ELF-1 (cell line): ENCODE measurements at places on chromosomes 5 and 9.
A peak's percentile ranks its signal among the peaks of the same experiment; 100 is the strongest.

- no peak for DNase-seq
Measured at GRCh38 chr5:67873935-67874334, 341.6 kb upstream of the PIK3R1 start.

DNA sequence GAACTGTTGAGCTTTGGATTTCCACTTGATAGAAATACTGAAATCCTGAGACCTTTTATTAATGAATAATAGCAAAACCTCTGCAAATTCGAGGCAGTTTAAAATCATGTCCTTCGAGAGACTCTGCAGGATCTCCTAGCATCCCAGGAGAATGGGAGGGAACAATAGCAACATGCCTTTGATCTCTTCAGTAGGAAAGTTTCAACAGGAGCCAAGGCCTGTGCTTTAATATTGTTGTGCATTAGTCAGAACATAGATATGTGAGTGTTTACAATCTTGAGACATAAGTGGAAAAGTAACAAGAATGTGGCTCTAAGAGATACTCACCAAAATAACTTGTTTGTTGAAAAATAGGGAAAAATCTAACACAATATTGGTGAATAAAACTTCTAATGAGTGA, 83.3 kb upstream of the LHFPL2 start:
- DNase-seq = no peak

DNA sequence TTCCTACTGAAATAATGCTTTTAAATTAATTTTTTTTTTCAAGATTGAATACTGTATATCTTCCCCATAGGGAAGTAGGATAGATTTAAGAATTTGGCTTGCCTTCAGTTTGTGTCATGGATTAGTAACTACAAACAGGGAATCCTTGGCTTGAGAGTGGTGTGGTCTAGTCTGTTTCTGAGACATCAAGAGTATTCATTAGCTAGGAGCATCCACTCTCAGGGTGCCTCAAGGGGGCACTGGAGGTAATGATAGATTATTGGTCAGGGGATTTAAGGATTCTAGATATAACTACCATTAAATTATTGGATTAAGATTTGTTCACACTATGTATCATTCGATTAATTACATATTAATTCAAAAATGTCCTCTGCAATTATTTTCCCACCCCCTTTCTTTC, 91.8 kb upstream of the TXNDC8 start:
- DNase-seq = no peak

DNA sequence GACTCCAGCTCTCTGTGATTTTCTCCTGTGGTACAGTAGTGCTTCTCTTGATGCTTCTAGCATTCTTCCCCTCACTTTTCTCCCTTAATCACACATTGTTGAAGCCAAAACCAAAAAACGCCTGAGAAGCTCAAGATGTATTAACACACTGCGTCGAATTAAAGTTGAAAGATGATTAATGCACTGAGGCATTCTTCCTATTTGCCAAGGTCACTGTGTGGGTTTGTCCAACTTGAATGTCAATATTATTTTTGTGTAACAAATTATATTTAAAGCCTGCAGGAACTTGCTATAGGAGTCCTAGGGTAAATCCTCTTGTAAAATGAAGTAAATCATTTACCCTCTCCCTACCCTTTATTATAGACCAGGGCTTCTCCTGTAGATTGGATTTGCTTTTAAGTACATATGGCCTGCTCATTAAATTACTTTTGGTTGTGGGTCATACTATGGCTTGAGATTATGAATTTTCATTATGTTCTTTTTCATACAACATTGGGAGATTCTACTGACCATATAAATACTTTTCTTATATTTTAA, 68.1 kb downstream of the GDA start:
- no peak for DNase-seq

GRCh38 chr9:18299449-18299848, 174.5 kb upstream of the ADAMTSL1 start:
- no peak for DNase-seq

- DNase-seq = no peak
Measured at GRCh38 chr5:119070578-119070827, 384 bp upstream of the DMXL1 start.

- DNase-seq = peak; percentile 30
Measured at GRCh38 chr9:70389621-70390266, 24.7 kb downstream of the KLF9 start.

- DNase-seq = no peak
Measured at GRCh38 chr5:17769277-17769676, 135.0 kb downstream of the TAF11L14 start.

GRCh38 chr5:123455640-123456039, 32.4 kb upstream of the CEP120 start:
- DNase-seq = no peak

- peak; percentile 50 for DNase-seq
Measured at GRCh38 chr9:38641985-38642864, 21.8 kb upstream of the ANKRD18A start.

DNA sequence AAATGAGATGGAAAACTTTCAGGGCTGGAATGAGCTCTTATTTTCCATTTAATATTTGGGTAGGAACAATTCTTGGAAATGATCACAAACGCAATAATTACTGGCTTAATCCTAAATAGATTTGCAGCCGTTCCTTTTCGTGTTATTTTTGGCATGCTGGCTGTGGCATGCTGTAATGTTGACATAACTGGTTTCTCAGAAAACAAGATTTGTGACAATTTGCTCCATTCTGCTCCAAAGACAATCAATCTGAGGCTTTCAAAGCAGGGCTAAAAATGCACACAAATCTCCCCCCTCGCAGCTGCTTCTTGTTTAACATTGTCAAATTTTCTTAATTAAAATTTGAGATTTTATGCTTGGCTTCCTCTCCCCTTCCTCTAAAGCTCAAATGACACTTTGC, 151.2 kb downstream of the TTC39B start:
- DNase-seq = no peak

- DNase-seq = no peak
Measured at GRCh38 chr5:108788142-108788541, 40.4 kb downstream of the FER start.

DNA sequence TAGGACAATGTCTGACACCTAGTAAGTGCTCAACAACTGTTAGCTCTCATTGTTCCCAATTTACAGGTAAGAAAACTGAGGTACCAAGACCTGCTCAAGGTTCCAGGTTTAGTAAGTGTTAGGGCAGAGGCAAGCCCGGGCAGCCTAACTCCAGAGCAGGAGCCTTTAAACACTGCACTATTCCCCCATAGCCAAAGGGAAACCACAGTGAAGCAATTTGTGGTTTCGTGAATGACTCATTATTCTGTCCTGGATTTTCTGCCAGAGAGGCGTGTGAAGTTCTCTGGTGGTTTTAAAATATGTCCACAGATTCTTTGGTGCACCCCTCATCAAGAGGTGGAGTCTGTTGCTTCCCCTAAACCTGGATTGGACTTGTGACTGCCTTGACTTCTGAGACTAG, 1.0 kb upstream of the MCC start:
- peak; percentile 11 for DNase-seq

- DNase-seq = peak; percentile 42
Measured at GRCh38 chr5:133354323-133355185, 257.8 kb downstream of the FSTL4 start.

GRCh38 chr9:109894921-109895758, 115.1 kb downstream of the PALM2AKAP2 start:
- DNase-seq = no peak

GRCh38 chr5:135230251-135230925, 168.6 kb downstream of the MACROH2A1 start:
- DNase-seq = no peak

DNA sequence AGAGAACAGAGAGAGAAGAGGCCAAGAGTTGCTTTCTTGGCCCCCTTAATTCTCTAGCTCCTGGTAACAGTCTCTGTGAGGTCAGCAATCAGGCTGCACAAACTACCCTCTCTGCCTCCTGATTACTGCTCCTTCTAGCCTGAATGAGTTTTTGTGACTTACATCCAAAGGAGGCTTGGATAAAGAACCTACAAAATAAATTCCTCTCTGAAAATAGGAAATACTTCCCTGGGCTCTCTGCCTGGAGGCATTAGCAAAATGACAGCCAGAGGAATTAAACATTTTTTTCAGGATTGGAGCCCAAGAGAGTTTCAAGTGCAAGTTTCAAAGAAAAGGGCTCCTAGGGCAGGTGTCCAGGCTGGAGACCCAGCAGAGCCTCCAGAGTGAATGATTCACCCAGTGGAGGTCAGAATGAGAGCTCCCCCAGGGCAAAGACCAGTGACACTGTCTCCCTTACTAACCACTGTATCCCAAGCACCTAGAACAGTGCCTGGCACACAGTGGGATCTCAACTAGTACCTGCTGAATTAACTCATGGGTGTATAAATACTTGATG, 162.5 kb downstream of the SPOCK1 start:
- no peak for DNase-seq

DNA sequence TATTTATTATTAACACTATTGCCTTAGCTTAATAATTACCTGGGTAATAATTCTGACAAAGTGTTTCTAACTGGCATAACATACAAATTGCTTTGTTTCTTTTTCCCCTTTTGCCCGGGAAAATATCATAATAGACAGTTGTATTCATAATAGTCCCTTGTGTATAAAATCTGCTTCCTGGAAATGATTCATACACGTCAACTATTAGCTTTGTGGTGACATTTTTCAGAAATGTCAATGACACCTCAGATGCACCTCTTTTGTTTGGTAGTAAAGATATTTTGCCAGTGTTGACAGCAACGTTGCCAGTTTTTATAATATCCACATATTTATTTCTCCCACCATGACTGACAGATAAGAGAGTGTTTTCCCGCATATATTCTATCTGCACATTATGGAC, 73.0 kb downstream of the RASEF start:
- DNase-seq = no peak

DNA sequence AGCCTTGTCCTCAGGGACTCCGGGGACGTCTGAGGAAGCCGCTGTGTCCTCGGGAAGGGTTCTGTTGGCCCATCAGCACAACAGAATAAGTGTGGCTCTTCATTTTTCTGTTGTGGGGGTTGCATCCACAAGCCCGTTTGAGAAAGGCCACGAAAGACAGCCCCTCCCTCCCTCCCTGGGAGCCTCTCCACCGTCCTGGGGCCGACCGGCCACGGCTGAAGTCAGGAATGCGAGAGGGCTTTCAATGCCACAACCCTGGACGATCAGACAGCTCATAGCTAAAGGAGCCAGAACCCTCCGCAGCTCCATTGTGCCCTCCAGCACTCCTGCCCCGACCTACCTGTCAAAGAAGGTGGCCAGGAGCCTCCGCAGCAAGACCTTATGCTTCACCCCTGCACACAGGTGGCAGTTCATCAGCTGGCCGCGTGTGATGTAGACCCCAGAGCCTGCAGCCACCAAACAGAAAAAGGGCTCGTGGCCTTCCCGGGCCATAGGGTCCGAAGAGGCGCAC, 52.4 kb upstream of the UBAC1 start:
- DNase-seq = no peak

- DNase-seq = peak; percentile 18
Measured at GRCh38 chr5:43192558-43193180, 644 bp downstream of the NIM1K start.

DNA sequence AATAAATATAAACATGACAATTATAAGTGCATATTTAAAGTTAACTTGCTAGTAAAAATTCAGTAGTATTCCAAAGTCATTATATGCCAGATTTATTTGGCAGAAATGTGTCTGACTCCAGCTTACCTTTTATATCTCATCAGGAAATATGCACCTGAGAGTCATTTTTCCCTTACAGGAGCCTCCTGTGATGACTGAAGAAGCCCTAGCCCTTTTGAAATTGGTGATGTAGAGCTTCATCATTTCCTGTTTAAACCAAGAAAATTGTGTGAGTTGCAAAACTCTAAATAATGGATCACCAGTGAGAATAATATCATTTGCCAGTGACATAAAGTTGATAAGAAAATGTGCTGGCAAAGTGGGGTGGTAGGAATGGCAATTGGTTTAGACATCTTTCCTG, 42.1 kb upstream of the CTNND2 start:
- no peak for DNase-seq

DNA sequence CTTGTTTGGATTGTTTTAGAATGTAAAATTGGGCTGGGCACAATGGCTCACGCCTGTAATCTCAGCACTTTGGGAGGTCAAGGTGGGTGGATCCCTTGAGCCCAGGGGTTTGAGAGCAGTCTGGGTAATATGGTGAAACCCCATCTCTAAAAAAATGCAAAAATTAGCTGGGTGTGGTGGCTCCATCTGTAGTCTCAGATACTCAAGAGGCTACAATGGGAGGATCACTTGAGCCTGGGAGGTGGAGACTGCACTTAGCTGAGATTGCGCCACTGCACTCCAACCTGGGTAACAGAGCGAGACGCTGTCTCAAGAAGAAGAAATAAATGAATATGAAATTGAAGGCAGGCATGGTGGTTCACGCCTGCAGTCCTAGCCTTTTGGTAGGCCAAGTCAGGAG, 21.3 kb downstream of the MAML1 start:
- no peak for DNase-seq

DNA sequence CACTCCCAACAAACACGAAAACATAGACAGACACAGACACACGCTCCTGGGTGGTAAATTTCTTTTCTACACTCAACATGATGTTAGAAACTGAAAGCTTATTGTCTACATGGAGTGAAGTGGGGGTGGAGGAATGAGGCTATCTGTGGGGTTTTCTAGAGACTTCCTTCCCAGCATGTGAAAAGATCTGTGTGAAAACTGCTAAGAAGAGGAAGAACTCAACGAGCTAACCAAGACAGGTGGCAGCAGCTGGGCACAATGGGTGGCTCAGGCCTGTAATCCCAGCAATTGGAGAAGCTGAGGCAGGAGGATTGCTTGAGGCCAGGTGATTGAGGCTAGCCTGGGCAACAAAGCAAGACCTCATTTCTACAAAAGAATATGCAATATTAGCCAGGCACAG, 7.6 kb downstream of the FYB1 start:
- no peak for DNase-seq

GRCh38 chr5:17019324-17019723, 83.2 kb upstream of the MYO10 start:
- peak; percentile 16 for DNase-seq

- peak; percentile 14 for DNase-seq
Measured at GRCh38 chr5:142977363-142978051, 207.3 kb downstream of the ARHGAP26 start.

- no peak for DNase-seq
Measured at GRCh38 chr5:155027993-155028629, 14.6 kb downstream of the KIF4B start.

- DNase-seq = no peak
Measured at GRCh38 chr5:40983781-40984180, 74.5 kb downstream of the C7 start.

- no peak for DNase-seq
Measured at GRCh38 chr9:130450344-130451003, 5.7 kb downstream of the ASS1 start.

DNA sequence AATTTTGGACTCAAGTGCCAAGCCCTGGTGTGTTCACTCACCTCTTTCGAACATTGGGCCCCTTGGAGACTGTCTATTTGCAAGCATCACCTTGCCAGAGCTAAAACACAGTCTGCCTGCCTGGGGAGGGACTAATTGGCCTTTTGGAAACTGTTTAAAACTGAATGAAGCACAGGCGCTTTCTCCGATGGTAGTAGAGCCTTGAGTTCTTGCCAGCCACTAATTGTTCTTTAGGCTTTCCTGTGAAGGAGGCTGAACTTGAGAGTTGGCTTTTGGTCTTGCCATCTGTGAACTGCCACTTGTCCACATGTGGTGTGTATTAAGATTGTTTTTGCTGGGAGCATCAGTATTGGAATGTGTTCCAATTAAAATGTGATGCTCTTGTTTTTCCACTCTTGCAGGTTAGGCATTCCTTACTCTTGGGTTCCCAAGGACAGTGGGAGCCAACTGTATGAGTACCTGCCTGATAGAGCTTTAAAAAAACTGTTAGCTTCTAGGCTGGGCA, 26.0 kb downstream of the GARNL3 start:
- DNase-seq = peak; percentile 8

- DNase-seq = no peak
Measured at GRCh38 chr5:34716986-34717385, 60.9 kb downstream of the RAI14 start.

- no peak for DNase-seq
Measured at GRCh38 chr5:165400086-165400485, 1894.7 kb downstream of the MAT2B start.
